Activated CD8-positive, alpha-beta T cell treated with anti-CD3 and anti-CD28 coated beads, Interleukin-2, amount 10 ng/mL, durations not matched to agents 7 days and 5 days (primary cell): ENCODE measurements at places on chromosomes 1 and 21.

DNA sequence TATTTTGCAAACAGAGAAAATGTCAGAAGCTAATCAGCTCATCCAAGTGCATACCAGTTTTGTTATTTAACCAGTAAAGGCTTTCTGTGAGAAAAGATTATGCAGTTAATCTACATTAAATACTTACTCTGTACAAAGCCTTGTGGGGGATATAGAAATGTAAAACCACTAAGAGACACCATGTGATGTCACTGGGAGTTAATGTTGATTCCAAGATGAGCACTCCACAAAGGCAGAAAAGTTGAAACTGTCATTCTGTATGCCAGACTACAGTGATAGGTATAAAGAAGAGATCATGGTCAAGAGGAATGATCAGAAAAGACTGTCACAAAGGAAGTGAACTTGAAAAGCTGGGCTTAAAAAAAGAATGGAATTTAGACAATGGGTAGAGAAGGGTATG is 100.3 kb upstream of the SGIP1 start:
- H3K27me3 ChIP-seq = no peaks in the 10 kb centered on the region
- peaks cover 21% of the 10 kb centered on the region for H3K4me1 ChIP-seq
- H3K27ac ChIP-seq = no peak overlapping the region

GRCh38 chr1:236853921-236854604 is 59.0 kb downstream of the MTR start:
- no peaks in the 10 kb centered on the region for H3K27me3 ChIP-seq
- H3K27ac ChIP-seq = no peak overlapping the region
- no peak for DNase-seq
- no peak overlapping the region for H3K4me3 ChIP-seq

- H3K36me3 ChIP-seq = no peaks in the 10 kb centered on the region
- no peaks in the 10 kb centered on the region for H3K4me1 ChIP-seq
- no peak overlapping the region for H3K27ac ChIP-seq
- H3K27me3 ChIP-seq = no peaks in the 10 kb centered on the region
- DNase-seq = no peak
These were observed 735.3 kb upstream of the ADGRL4 start for GRCh38 chr1:79741720-79742421.

DNA sequence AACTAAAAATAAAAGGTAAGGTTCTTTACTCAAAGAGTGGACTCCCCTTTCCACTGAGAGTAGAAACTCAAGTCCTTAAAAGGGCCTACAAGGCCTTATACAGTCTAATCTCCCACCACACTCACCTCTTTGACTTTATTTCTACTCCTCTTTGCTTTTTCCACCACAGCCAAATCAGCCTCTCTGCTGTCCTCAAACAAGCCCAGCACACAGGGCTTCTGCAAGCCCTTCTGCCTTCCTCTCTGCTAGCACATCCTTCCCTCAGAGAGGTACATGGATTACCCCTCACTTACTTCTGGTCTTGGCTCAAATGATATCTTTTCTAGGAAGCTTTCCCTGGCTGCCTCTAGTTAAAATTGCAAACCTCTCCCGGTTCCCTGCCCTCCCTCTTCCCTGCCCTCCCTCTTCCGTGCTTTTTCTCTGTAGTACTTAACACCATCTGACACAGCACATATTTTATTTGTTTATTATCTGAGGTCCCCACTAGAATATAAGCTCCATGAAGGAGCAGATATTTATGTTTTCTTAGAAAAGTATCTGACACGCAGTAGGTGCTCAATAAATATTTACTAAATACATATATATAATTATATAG is 1.7 kb downstream of the LYST start:
- no peaks in the 10 kb centered on the region for H3K27me3 ChIP-seq
- H3K4me1 ChIP-seq = peaks cover 45% of the 10 kb centered on the region
- no peak for DNase-seq
- peak overlapping the region; percentile 61 for H3K27ac ChIP-seq
- H3K4me3 ChIP-seq = peak overlapping the region; percentile 70

DNA sequence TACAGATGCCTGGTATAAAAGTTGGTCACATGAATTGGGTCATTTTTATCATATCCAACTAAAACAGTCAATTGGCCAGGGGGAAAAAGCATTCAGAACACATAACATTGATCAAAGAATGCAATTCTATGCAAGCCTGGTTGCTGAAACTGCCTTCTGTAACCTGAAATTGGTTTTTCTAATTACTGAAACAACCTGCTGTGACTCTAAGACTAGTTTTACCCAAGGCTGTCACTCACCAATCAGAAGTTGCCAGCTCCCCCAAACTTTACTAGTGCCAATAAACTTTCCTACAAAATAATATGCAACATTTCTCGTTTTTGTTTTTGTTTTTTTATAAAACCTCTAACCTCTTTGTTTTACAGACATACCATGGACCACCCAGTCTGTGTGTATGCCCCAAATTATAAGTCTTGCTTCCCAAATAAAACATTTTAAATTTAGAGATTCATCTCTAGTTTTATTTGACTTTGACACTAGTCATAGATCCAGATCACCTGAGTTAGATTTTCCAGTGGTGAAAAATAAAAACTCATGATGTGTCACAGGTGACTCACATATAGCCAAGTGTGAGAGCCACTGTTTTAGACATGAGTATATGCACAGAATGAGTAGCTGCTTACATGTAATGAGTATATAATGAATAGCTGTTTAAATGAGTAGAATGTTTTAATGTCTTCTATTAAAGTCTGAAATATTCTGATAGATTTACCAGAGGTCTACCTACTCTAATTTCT is 64.2 kb upstream of the CR2 start:
- H3K27me3 ChIP-seq = no peaks in the 10 kb centered on the region
- H3K4me3 ChIP-seq = no peak overlapping the region
- H3K27ac ChIP-seq = no peak overlapping the region
- no peaks in the 10 kb centered on the region for H3K4me1 ChIP-seq
- DNase-seq = no peak
- H3K36me3 ChIP-seq = peaks cover 7% of the 10 kb centered on the region

DNA sequence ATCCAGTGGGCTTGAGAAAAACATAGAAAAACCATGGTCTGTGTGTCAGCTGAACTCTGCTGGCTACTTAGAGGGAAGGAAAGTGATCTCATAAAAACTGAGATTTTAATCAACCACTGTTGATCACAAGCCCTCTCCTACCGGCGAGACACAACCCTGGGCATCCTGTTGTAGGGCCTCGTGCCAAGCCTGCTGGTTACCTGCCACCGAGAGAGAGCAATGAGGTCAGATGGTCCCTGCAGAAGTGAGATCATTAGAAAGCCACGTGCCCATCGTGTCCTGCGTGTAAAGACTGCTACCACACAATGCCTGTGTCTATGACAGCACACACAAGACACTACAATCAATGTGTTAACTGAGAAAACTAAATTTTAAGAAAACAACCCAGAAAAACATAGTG is 41.7 kb upstream of the GPR153 start:
- H3K27me3 ChIP-seq = no peaks in the 10 kb centered on the region
- H3K4me3 ChIP-seq = no peak overlapping the region
- no peaks in the 10 kb centered on the region for H3K4me1 ChIP-seq
- no peak overlapping the region for H3K27ac ChIP-seq
- DNase-seq = no peak

DNA sequence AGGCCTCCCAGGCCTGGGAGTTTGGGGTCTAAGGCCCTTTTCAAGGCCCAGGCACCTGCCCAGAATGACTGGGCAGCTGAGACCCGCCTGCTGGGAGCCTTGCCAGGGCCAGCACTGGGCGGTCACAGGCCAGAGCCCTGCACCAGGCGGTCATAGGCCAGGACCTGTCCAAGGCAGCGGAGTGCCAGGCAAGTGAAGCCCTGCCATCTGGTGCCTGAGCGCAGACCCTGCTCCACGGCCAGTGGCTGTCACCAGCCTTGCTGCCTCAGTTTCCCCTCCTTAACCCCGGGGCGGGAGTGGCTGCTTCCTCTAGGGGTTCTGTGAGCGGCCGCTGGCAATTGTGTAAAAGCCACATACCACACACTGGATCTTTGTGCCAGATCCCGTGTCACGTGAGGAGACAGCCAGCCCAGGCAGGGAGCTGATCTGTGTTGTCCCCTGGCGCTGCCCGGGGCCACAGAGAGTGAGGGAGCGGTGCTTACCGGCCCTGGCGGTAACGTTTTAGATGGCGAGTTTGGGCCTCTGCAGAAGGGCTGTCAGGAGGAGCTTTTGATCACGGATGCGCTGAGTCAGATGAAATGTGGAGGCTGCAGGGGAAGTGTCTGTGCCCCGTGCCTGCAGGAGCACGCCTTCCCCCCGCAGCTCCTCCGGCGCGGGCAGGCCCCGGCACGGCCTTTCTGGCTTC is 4.6 kb downstream of the COL18A1 start:
- DNase-seq = no peak
- no peak overlapping the region for H3K4me3 ChIP-seq
- peaks cover 19% of the 10 kb centered on the region for H3K27me3 ChIP-seq
- no peaks in the 10 kb centered on the region for H3K36me3 ChIP-seq
- H3K4me1 ChIP-seq = no peaks in the 10 kb centered on the region

DNA sequence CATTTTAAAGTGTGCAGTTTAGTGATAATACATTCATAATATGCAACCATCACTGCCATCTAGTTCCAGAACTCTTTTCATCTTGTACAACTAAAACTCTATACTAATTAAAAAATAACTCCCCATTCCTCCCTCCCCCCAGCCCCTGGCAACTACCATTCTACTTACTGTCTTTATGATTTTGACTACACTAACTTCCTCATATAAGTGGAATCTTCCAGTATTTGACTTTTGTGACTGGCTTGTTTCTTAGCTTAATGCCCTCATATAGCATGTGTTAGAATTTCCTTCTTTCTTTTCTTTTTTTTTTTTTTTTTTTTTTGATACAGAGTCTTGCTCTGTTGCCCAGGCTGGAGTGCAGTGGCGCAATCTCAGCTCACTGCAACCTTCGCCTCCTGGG is 1.4 kb upstream of the NVL start:
- peaks cover 49% of the 10 kb centered on the region for H3K4me1 ChIP-seq
- H3K27ac ChIP-seq = no peak overlapping the region
- peaks cover 4% of the 10 kb centered on the region for H3K36me3 ChIP-seq
- no peak for DNase-seq
- H3K4me3 ChIP-seq = peak overlapping the region; percentile 93

DNA sequence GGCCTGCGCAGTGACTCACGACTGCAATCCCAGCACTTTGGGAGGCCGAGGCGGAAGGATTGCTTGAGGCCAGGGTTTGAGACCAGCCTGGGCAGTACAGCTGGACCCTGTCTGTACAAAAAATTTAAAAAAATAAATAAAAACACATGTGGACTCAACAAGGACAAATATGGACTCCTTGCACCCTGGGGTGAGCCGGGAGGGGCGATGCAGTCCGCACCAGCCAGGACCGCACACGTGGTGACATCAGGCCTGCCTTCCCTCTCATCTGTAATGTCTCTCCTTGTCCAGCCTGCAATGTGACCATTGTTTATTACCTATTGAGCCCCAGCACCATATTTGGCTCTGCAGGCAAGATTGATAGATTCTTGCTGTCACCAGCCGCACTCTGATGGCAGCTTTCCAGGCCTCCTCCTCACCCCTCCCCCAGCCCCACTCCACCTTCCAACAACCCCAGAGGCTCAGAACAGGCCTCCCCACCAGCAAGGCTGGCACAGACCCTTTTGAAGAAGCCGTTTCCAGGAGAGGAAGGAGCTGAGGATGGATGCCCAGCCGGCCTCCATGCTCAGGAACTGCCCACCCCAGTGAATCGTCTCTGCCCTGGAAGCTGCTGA is 55.2 kb downstream of the IRF2BP2 start:
- no peaks in the 10 kb centered on the region for H3K27me3 ChIP-seq
- H3K4me1 ChIP-seq = no peaks in the 10 kb centered on the region
- H3K4me3 ChIP-seq = no peak overlapping the region
- H3K27ac ChIP-seq = no peak overlapping the region
- H3K36me3 ChIP-seq = no peaks in the 10 kb centered on the region
- no peak for DNase-seq

DNA sequence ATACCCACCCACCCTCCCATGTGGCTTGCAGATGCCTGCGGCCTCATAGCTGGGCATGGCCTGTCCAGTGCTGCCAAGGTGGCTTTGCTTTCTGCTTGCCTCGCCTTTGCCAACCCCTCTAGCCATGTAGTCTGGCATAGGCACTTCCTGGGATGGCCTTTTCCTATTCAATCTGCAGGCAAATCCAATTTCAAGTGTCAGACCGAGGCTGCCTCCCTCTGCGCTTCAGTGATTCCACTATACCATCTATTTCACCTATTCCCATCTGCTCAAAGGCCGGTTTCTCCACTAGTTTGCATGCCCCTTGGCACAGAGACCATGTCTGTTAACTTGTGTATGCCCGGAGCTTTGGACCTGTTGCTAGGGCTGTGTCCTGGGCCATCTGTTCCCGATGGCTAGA is 3.8 kb upstream of the ZBTB21 start:
- no peak overlapping the region for H3K27ac ChIP-seq
- peaks cover 23% of the 10 kb centered on the region for H3K27me3 ChIP-seq
- H3K4me3 ChIP-seq = no peak overlapping the region
- H3K4me1 ChIP-seq = peaks cover 4% of the 10 kb centered on the region

DNA sequence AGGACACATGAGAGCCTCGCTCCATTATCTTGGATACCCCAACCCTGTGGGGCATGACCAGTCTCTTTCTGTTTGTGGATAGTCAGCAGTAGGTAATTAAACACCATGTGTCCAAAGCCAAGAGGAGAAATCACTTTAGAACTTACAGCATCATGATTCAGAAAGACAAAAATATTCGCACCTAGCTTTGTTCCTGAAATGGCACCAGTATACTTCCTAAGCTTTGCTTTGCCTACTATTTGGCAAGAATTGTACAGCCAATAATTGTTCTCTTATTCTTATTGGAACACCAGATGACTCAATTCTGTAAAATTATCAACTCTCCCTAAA is 24.2 kb downstream of the TNFRSF9 start:
- H3K4me1 ChIP-seq = peaks cover 36% of the 10 kb centered on the region
- H3K36me3 ChIP-seq = peaks cover 3% of the 10 kb centered on the region
- DNase-seq = no peak
- no peak overlapping the region for H3K27ac ChIP-seq
- H3K27me3 ChIP-seq = no peaks in the 10 kb centered on the region
- H3K4me3 ChIP-seq = no peak overlapping the region

DNA sequence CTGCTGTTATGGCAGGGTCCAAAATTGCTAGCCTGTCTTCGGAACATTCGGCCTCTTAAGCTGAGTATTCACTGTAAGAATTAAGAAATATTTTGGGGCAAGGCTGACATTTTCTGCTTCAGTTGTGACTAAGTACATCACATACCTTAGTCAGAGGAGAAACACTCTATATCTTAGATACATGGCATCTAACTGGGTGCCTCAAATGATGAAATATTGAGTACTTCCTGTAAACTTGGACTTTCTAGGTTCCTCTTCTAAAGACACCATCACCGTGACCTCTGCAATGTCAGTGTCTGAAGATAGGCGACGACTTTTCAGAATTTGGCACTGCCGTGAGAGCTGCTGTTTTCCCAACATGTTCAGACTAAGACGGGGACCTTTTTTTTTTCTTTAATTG is 65.6 kb downstream of the PCBP3 start:
- no peak overlapping the region for H3K27ac ChIP-seq
- H3K36me3 ChIP-seq = no peaks in the 10 kb centered on the region
- no peak for DNase-seq
- no peaks in the 10 kb centered on the region for H3K27me3 ChIP-seq

GRCh38 chr1:37477198-37477931 is 3.0 kb downstream of the ZC3H12A start:
- peak overlapping the region; percentile 90 for H3K4me3 ChIP-seq
- peaks cover 64% of the 10 kb centered on the region for H3K4me1 ChIP-seq
- peak; percentile 71 for DNase-seq
- peak overlapping the region; percentile 98 for H3K27ac ChIP-seq
- H3K36me3 ChIP-seq = peaks cover 60% of the 10 kb centered on the region

GRCh38 chr1:246638941-246639655 is 72.8 kb downstream of the CNST start:
- no peak overlapping the region for H3K27ac ChIP-seq
- peaks cover 32% of the 10 kb centered on the region for H3K36me3 ChIP-seq
- no peaks in the 10 kb centered on the region for H3K4me1 ChIP-seq
- no peaks in the 10 kb centered on the region for H3K27me3 ChIP-seq
